ENCODE measurements at places on chromosomes 1 and 21.
A peak's percentile ranks its signal among the peaks of the same experiment; 100 is the strongest.

DNA sequence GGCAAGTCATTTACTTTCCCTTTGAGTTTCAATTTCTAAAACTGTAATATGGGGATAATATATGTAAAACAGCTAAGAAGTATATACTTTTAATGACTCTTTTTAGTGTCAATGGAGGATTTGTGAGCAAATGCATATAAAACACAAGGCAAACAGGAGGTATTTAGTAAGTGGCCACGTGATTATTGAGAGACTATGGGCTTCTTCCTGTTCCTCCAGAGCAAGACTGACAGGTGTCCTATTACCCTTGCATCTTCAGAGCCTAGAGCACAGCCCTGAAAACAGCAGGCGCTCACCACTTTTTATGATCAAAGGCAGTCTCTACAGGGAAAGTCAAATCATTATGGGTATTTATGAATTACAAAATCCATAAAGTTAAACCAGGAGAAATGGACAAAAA lies 941 bp upstream of the ROR1 start:
- no peak for DNase-seq

DNA sequence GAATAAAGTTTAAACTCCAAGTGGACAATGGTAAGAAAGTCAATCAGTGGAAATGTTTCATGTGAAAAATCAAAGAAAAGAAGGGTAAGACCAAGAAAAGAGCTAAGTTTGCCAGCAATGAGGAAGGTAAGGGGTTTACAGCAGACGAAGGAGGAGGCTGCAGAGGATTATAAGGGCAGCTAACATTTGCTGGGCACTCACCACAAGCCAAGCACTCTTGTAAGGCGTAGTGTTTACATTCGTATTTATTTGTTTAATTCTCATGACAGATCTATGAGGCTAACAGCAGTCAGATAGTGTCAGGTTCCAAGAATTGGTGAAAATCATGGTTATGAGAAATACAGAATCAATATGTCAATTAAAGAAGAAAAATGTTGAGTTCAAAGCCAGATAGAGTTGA lies 75.2 kb upstream of the NGF start:
- no peak for DNase-seq

GRCh38 chr1:21814241-21814918 lies 2.3 kb downstream of the LDLRAD2 start:
- DNase-seq: peak; percentile 11

- peak; percentile 88 for DNase-seq
Observed at GRCh38 chr1:84412316-84412942, 14.1 kb downstream of the DNASE2B start.

GRCh38 chr1:43304314-43304681 lies 3.5 kb downstream of the TIE1 start:
- DNase-seq: no peak

DNA sequence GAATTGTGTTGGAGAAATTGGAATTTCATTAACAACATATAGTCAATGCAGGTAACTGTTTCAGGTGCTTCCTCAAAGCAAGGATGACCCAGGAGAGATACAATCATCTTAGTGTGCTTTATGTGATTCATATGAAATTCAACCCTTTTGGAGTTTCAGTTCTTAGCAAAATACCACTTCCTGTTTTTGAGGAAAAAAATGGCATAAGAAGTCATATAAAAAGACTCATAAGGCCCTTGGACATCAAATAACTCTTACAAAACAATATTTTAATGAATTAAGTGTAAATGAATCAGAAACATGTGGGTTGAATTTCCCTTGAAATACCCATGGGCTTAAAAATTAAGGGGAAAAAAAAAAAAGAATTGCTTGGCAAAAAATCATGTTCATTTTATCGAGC lies 926.6 kb downstream of the LTN1 start:
- peak; percentile 25 for DNase-seq

DNA sequence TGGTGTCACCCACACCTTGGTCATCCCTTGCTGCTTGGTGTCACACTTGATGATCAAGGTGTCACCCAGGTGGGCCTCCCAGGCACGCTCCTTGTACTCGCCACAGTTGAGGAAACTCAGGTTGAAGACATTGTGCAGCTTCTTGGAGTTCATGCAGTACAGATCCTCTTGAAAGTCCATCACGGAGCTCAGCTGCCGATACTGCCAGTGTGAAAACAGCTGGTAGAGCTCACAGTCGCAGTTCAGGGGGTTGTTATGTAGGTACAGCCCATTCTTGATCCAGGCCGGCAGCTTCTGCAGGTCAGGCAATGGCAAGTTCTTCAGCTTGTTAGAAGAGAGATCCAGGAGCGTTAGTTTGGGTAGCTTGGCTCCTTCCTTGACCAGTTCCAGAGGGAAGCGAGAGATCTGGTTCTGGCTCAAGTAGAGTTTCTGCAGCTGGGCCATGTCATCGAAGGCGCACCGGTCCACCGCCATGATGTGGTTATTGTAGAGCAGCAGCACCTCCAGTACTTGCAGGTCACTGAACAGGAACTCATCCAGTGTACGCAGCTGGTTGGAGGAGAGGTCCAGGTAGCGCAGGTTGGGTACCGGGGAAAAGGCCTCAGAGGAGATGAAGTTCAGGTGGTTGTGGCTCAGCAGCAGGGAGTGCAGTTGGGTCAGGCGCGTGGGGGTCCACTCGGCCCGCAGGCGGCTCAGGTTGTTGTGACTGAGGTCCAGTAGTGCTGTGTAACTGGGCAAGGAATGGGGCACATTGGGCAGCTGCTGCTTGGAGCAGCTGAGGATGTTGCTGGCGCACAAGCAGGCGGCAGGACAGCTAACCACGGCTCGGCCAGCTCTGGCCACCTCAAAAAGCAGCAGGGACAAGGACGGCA lies 1.3 kb downstream of the AMIGO1 start:
- DNase-seq: no peak

DNA sequence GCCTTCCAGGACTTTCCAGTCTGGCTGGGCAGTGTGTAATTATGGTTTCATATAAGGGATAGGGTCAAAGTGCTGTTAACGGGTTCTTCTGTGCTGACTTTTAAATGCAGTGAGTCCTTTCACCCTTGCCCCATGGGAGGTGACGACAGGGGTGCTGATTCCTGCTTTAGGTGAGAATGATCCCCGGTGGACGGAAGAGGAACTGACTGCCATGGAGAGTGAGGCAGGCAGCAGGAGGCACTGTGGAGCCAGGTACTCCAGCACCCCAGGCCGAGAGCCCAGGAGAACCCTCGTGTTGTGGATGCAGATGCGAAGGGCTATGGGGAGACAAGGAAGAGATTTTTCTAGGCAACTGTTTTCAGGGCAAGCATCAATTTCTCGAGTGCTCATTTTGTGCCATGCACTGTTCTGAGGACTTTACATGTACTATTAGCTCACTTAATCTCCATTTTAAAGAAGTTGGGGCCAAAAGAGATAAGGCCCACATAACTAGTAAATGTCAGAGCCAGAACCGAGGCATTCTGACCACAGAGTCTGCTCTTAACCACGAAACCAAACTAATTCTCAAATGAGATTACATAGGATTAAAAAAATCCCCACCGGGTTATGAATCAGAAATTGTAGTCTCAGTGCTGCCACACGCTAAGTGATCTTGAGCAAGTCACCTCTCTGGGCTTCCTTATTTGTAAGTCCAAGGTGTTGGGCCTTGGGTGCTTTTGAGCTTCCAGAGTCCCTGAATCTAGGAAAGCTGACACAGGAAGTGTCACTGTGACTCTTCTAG lies 28.2 kb downstream of the STPG1 start:
- peak; percentile 62 for DNase-seq

DNA sequence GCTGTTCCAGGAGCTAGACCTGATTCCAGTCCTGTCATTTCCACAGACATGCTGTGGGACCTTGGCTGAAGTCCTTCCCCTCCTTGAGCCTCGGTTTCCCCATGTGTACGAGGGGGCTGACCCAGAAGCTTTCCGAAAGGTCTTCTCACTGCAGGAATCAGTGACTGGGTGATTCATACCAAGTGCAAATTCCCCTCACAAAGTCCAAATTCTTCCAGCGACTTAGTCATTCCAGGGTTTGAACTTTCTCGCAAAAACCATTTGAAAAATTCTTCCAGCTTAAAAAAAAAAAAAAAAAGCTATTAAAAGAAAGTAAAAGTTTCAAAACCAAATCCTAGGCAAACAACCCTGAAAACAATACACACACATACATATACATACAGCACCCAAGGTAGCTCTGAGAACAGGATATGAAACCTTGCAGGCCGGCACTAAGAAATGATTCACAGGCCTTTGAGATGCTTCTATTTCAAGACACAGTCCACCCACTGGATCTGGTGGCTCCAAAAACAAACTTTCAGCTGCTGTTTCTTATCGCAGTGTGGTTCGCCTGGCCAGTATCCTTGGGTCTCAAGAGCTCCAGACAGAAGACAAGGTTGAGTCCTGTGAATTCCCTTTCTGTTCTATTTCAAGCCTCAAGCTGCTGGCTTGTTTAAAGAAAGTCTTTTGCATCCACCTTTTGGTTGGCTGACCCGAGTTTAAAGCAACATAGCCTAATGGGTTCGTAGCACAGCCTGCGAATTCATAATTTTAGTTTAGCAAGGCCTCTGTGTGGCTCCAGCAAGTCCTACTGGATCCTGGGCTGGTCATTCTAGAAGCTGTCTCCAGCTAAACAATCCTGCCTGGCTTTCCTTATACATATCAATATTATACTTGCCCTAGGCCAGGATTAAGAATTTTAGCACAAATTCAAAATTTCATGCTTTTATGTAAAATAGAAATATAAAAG lies 18.0 kb upstream of the ID3 start:
- peak; percentile 96 for DNase-seq

GRCh38 chr1:101452825-101453224 lies 216.0 kb downstream of the S1PR1 start:
- DNase-seq: peak; percentile 4

DNA sequence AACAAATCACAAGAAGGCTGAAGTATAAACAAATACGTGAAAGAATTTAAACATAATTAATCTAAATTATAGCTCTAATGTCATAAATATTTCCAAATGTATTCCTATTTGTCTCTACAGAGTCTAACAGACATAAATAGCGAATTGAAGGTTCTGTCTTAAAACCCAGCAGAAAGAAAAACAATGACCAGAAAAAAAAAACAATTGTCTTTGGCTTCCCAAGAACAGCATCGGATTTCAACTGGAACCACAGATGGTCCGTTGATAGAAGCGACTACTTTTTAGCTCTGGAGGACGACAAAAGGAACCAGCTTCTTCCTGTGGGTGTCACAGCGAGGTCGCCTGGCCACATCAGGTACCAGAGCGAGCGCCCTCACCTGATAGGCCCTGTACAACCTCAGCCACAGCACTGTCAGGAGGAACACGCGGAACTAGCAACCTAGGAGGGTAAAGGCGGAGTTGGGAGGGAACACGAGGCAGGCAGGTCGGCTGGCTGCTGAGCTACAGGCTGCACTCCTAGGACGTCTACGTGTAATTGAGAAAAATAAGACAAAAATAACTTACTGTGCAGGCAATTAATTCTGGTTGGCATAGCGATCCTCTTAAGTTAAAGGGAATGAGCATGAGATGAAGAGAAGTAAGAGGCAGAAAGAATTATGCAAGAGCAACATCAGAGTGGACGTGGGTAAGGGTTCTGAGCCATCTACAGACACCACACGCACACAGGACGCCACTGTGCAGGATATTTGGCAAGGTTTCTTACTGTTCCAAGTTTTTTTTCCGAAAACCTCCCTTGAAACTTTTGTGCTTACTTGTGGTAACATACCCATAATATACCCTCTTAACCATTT lies 16.7 kb upstream of the PRDM15 start:
- peak; percentile 29 for DNase-seq

DNA sequence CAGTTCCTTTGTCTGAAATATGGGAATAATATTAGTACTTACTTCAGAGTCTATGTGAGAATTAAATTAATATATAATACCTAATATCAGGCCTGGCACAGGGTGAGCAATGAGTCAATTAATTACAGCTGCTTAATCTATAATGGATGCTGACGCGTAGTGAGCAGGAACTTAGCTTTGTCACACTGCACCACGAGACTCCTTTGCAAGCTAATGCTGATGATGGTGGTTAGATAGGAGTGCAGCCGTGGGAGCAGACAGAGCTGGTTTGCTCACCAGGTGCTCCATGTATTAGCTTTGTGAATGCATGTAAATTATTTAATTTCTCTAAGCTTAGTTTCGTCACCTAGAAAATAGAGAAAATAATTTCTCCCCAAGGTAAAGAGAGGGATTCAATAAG lies 35.1 kb downstream of the KCNJ15 start:
- no peak for DNase-seq

GRCh38 chr1:44949286-44949685 lies 37.1 kb downstream of the EIF2B3 start:
- no peak for DNase-seq

DNA sequence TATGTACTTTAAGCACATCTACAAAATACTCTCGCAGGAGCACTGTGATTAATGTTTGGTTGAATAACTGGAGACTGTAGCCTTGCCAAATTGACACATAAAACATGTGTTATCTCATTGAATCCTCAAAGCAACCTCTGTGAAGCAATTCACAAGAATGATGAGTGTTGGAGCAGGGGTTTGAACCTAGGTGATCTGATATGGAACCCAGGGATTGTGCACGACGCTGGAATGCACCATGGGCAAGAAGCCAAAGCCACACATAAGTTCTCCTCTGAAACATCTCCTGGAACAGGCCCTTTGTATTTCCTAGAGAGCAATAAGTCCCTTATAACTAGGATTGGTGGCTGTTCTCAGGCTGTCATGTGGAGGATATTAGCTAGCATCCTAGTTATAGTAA lies 124.6 kb upstream of the IVNS1ABP start:
- peak; percentile 88 for DNase-seq

GRCh38 chr21:29235714-29236197 lies 63.0 kb upstream of the BACH1 start:
- DNase-seq: no peak

DNA sequence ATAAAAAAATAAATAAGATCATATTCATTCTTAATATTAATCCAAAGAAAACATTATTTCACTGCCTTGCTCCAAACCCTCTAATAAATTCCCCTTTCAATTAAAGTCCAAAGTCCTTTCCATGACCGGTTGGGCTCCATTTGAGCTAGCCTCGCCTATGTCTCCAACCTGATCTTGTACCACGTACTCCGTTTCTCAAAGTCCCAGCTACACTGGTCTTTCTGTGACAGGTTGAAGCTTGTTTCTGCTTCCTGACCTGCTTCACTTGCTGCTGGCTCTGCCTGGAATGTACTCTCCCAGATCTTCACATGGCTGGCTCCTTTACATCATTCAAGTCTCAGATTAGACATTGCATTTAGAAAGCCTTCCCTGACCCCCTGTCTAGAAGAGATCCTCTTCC lies 16.4 kb downstream of the RPL5 start:
- DNase-seq: no peak

DNA sequence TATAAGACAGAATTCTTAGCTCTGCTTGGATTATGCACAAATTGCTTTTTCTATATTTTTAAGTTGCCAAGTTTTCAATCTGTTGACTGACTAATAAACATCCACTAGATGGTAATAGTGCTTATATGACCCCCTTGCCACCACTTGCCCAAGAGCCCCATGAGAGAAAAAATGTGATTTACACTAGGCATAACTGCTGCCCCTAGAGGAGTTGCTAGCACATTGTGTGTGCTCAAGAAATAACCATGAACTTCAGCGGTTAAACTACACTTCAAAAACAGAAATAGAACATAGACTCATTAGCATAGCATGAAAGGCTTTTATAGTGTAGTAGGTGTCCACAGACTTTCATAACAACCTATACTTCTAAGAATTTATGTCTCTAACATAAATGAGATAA lies 61.4 kb downstream of the BRINP3 start:
- DNase-seq: no peak

GRCh38 chr1:40383095-40383487 lies 9.6 kb downstream of the SMAP2 start:
- no peak for DNase-seq

- no peak for DNase-seq
Observed at GRCh38 chr1:14845851-14846250, 247.4 kb downstream of the KAZN start.

Data from iris pigment epithelial cell (primary cell).